ENCODE measurements at places on chromosomes 11 and 22.
A peak's percentile ranks its signal among the peaks of the same experiment; 100 is the strongest.

GRCh38 chr11:9914064-9914463 lies 250.2 kb downstream of the SWAP70 start:
- no peak for DNase-seq

GRCh38 chr22:41696703-41697102 lies 2.6 kb upstream of the MEI1 start:
- DNase-seq, result no peak

DNA sequence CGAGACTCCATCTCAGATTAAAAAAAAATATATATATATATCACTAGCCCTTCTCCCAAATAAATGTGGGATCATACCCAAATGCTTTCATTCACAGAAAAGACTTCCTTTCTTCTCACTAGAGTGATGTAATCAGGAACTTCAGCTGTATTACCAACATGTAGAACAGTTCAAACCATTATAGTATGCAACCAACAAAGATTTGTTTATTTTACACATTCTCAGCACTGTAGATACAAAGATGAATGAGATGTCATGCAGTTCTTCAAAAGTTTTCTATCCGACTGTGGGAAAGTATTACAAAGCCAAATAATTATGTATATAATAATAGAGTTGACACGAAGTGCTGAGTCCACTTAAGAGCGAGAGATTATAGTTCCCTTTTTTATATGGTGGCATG lies 22.2 kb upstream of the ZNF143 start:
- DNase-seq, result no peak

DNA sequence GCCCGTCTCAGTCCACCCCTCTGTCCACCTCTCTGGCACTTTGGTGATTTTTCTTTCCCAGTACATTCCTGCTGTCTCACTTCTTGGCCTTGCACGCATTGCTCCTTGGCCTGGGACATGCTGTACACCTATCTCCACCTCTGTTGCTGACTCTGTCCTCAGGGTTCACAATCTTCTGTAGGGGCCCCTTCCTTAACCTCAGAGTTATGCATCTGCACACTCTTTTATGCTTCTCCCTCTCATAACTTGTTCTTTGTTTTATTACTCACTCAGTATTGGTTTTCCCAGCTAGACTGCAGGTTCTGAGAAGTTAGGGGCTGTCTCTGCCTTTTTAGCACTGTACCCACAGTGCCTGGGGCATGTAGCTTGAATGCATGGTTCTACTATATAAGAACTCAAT lies 139.1 kb upstream of the MTMR2 start:
- peak; percentile 39 for DNase-seq

- DNase-seq, result no peak
These were observed 84.9 kb upstream of the HMGXB4 start for GRCh38 chr22:35172442-35172841.

- no peak for DNase-seq
These were observed 11.8 kb downstream of the UPB1 start for GRCh38 chr22:24506802-24507438.

All from stimulated activated CD4-positive, alpha-beta T cell treated with anti-CD3 and anti-CD28 coated beads, Interleukin-1b, Interleukin-23, amount 100 ng/mL, for 48 hours (primary cell).